NCI-H1092 (cell line): ENCODE measurements at places on chromosomes 12 and 14.

DNA sequence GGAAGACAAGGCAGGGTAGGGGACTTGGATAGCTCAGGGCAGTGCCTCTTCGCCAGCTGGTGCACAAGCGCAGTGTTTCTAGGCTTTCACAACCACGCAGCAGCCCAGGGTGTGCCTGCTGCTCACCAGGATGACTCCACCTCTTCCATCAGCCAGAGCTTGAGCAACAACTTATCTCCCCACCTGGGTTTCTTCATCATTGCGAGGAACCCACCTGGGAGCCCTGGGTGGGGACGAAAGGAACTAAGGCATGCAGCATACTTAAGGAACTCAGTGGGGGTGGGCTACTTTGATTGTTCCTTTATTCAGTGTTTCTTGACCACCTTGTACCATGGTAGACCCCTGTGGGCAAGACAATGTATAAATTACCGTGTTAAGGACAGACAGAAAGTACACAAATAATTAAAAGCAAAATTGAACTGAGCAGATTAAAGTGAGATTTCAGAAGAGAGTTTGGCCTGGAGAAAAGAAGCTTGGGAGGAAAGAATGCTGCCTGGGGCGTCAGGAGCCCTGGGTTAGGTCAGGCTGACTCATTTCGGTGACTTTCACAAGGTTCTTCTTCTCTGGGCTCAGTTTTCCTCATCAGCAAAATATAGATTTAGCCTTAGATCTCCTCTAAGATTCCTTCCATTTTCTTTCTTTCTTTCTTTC lies 22.9 kb downstream of the KRT18 start:
- DNase-seq: no peak

DNA sequence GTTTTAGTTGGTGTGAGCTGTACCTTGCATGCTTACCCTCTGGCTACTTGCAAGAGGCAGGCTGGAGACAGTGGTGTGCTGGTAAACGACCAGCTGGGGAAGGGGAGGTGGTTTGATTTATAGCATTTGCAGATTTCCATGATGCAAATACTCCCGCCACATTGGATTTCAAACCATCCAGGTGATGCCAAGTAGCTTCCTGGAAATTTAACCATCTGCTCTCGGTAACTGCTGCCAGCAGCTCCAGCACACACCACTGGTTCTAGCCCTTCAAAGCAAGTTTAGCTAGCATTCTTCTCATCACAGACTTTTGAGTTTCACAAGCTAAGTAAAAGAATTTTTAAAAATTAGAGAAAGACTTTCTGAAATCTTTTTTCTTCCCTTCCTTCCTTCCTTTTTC lies 104.5 kb upstream of the AMIGO2 start:
- DNase-seq: no peak

GRCh38 chr14:68359837-68360552 lies 432.9 kb downstream of the ZFP36L1 start:
- DNase-seq: no peak

DNA sequence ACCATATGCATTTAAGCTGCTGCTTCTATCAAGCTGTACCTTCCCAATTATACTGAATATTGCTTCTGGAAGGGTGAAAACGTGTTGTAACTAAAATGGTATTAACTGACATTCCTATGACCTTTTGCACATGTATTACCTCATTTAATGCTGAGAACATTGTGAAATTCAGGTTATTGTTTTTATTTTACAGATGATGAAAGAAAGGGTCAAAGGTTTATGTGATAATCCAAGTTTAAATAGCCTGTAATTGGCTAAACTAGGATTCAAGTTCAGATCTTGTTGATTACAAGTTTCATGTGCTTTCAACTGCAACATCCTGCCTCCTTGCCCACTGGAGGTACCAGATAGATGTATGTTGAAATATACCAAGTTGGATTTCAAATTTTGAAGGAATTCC lies 433.3 kb upstream of the PRICKLE1 start:
- no peak for DNase-seq

- no peak for DNase-seq
These were observed 2.8 kb downstream of the TRHDE start for GRCh38 chr12:72274931-72275330.

- no peak for DNase-seq
These were observed 688 bp upstream of the NECAP1 start for GRCh38 chr12:8081251-8081920.

DNA sequence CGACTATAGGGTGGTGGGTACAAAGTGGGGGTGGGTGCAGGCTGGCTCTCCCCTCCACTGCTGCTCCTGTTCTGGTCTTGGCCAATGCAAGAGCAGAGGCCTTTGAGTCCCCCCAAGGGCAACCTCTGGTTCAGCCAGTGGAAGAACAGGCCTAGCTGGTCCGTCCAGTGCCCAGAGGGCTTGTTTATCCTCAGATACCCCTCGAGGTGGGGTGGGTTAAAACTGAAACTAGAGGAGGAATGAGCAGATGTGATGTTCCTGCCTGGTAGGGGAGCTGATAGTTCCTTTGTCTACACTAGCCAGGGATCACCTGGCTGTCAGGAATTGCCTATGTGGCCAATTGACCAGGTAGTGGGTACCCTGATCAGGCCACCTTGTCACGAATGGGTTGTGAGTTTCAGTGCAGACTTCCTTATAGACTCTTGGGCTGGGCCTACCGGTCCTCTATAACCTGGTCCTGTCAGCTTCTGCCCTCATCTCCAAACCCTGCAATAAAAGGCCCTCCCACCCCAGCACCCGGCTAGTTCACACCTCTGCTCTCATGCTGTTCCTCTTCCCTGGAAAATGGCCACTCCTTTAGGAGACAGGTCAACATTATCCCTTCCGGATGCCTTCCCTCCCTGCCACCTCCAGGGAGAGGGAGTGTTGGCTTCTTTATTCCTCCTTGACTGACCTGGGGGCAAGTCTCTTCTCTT lies 10.7 kb upstream of the HSP90AA1 start:
- no peak for DNase-seq

DNA sequence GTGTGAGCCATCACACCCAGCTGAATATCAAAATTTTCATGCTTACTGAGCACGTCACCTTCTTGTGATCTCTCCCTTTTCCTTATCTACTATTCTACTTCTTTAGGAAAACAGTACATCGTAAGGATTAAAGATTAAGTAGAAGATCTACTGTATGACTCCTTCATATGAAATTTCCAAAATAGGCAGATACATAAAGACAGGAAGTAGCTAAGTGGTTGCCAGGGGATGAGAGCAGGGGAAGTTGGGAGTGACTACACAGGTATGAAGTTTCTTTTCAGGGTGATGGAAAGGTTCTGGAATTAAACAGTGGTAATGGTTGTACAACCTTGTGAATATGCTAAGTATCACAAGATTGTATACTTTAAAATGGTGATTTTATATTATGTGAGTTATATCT lies 36.5 kb upstream of the CERS5 start:
- DNase-seq: no peak

DNA sequence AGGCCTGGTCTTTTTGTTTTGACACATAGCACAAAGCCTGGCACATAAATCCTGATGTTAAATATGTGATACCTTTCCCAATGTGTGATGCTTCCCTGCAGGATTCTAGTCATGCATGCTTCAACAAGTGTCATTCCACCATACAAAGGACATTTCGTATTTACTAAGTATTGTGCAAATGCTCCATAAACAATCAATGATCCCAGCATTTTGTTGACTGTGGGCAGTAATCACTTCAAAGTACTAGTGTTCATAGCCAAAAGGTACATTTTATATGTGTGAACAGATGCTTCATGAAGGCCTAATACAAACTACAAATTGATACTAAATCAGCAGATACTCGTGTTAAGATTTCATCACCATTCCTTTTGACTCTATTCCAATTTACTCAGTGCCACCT lies 4.4 kb downstream of the CCNB1IP1 start:
- no peak for DNase-seq

DNA sequence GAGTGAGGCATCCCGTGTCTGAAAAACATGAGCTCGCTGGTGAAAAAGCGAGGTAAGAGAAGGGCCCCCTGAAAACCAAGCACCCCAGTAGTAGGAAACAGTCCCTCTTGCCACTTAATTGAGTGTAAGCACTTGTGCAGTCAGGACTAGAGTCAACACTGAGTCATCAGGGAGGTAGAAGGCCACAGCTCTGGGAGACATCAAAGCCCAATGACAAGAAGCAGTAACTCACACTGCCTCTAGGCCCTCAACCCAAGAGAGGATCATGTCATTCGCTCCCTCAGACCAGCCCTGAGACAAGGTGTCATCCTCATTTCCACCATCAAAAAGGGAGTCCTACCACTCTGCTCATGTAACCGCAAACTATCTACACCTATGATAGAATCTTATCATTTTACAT lies 17.8 kb downstream of the POMT2 start:
- no peak for DNase-seq

GRCh38 chr14:67396381-67396970 lies 15.5 kb downstream of the PLEK2 start:
- DNase-seq: no peak

DNA sequence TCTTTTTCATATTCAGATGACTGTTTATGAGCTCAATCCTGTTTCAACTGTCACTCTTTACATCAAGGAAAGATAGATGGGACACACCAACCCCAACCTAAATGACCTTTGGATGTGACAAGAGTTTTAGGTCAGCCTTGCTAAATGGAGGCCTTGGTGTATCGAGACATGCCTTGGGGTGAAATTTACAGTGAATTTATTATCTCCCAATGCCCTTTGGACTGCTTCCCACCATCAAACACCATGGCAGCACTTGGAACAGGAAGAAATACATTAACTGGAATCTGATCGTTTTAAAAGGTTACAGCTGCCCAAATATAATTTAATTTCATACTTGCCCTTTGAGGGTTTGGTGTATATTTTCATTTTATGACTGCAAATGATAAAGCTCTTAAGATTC lies 327.6 kb downstream of the SOX5 start:
- DNase-seq: peak; percentile 30

DNA sequence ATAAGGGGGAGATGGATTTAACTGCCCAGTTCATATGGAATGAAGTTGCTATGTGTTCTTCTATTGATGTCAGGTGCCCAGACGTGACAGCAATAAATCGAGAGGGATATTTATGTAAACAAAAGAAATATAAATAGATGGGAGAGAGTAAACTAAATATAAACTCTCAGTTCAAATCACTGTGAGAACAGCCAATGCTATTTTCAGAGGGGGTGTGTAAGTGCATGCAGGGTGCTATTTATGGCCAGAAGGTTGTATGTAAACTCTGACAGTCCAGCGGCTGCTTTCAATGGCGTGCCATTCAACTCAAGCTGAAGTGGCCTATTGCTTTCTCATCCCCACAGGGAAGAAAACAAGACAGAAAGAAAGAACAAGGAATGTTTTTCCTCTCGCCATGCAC lies 127.2 kb downstream of the KCNA5 start:
- no peak for DNase-seq
